Activated CD4-positive, alpha-beta T cell treated with anti-CD3 and anti-CD28 coated beads, Interleukin-2, amount 10 ng/mL, durations not matched to agents 7 days and 5 days (primary cell): ENCODE measurements at places on chromosomes 4 and X. TPM values are rescaled to one million over a fixed set of nuclear protein-coding genes. Genes with fewer than 3 reads are reported as not detected.

DNA sequence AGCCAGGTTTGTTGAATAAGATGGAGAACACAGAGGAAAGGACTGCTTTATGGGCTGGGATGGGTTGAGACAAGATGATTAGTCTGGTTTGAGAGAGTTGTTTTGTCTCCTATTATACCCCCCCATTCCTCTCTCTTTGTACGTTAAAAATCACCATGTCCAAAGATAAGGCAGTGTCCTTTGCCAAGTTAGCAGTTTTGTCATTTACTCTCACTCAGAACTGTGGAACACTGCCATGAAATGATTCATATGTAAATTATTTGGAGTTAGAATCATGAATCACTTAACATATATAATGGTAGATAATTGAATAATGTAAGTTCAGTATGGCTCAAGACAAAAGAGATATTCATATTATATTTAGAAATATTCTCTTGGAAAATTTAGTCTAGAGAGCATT, 151.3 kb downstream of the DCLK2 start:
- no peak overlapping the region for H3K4me3 ChIP-seq
- H3K27me3 ChIP-seq: peaks cover 12% of the 10 kb centered on the region
- no peak for DNase-seq
- H3K27ac ChIP-seq: no peak overlapping the region

- no peaks in the 10 kb centered on the region for H3K4me1 ChIP-seq
- H3K27me3 ChIP-seq: peaks cover 47% of the 10 kb centered on the region
- no peak for DNase-seq
Observed at GRCh38 chr4:6224735-6225134, 24.4 kb upstream of the JAKMIP1 start.

- H3K27me3 ChIP-seq: peaks cover 5% of the 10 kb centered on the region
- no peak for DNase-seq
- H3K4me1 ChIP-seq: no peaks in the 10 kb centered on the region
- no peak overlapping the region for H3K4me3 ChIP-seq
- H3K27ac ChIP-seq: no peak overlapping the region
- no peaks in the 10 kb centered on the region for H3K36me3 ChIP-seq
Observed at GRCh38 chrX:3717742-3718420, 4.4 kb upstream of the PRKX start.

GRCh38 chrX:16862829-16863228, 7.3 kb downstream of the RBBP7 start:
- no peaks in the 10 kb centered on the region for H3K27me3 ChIP-seq
- H3K36me3 ChIP-seq: peaks cover 29% of the 10 kb centered on the region
- H3K27ac ChIP-seq: no peak overlapping the region
- DNase-seq: no peak
- no peak overlapping the region for H3K4me3 ChIP-seq

DNA sequence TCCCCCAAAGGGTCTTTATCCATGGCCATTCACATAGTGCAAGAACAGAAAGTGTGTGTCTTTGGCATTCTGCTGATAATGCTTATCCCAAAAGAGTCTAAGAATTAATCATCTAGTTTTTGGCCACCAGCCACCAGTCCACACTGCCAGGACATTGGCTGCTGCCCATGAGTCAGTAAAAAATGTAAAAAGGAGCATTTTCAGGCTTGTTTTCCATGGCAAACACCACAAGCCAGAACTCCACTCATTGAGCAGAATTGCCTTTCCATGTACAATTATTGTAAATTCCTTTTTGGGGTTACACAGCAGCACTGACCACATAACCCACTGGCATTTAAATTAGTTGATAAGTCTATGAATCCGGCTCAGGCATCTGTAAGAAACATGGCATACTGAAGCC, 89.2 kb upstream of the PRDX4 start:
- no peak for DNase-seq
- H3K4me1 ChIP-seq: no peaks in the 10 kb centered on the region
- H3K36me3 ChIP-seq: no peaks in the 10 kb centered on the region
- H3K27me3 ChIP-seq: peaks cover 2% of the 10 kb centered on the region

Gene PCDH11X
- not detected for total RNA-seq

GRCh38 chr4:59553721-59554091, 1646.4 kb upstream of the ADGRL3 start:
- no peak overlapping the region for H3K27ac ChIP-seq
- H3K4me3 ChIP-seq: no peak overlapping the region
- peaks cover 7% of the 10 kb centered on the region for H3K4me1 ChIP-seq

Gene BOD1L1
- 37.7 TPM for total RNA-seq

GRCh38 chrX:6849716-6850414, 297.6 kb upstream of the STS start:
- H3K27me3 ChIP-seq: no peaks in the 10 kb centered on the region
- no peak overlapping the region for H3K27ac ChIP-seq
- no peaks in the 10 kb centered on the region for H3K4me1 ChIP-seq
- no peaks in the 10 kb centered on the region for H3K36me3 ChIP-seq

DNA sequence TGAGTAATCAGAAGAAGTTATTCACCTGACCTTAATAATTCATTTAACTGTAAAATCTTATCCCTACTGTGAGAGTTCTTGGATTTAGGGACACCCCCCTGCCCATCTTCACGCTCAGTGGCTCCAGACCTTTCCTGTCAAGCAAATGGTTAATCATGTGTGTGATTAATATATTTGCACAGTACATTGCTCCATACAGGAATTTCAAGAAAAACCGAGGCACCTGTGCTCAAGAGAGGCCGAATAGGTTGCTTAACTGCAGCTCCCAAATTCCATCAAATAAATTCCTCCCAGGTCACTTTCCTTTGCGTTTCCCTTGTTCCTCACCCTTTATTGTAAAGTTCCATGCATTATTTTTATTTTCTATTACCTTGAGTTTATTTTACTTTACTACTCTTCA, 119.5 kb downstream of the STOX2 start:
- H3K36me3 ChIP-seq: no peaks in the 10 kb centered on the region
- peaks cover 22% of the 10 kb centered on the region for H3K27me3 ChIP-seq
- DNase-seq: no peak
- H3K27ac ChIP-seq: no peak overlapping the region

GRCh38 chr4:103802766-103803165, 83.0 kb upstream of the TACR3 start:
- H3K4me3 ChIP-seq: no peak overlapping the region
- H3K27ac ChIP-seq: no peak overlapping the region
- no peaks in the 10 kb centered on the region for H3K36me3 ChIP-seq

Gene SPIN3
- total RNA-seq: 10.1 TPM

DNA sequence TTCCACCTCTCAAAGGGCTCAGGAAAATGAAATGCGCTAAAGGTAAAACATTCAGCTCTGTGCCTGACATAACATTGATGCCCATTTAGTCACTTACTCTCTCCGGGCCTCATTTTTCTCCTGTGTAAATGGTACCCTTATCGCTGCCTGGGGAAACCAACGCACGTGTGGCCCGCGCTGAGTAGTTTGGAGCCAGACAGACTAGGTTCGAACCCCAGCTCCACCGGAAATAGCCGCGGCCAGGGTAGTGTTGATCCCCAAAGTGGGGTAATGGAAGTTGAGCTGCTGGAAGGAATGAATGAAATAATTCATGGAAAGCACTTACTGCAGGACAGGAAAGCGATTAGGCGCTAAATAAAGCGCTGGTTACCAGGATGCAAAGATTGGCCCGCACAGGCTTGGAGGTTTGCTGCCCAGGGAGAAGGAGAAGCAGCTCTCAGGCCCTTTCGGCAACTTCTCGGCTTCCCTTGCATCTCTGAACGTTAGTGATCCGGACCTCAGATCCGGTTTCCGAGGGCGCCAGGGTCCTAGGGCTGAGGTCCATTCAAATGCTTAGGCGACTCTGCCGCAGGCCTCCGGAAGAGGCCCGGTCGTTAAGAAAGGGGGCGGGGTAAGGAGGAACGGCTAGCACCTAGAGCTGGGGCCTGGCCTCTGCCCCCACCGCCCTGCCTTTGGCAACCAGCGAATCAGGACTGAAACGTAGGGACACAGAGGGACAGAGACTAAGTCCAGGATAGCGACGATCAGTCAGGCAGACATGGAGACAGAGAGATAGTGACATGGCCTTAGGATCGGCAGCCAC, 13.3 kb downstream of the NKX3-2 start:
- no peak overlapping the region for H3K27ac ChIP-seq
- H3K36me3 ChIP-seq: peaks cover 9% of the 10 kb centered on the region
- H3K27me3 ChIP-seq: peaks cover 91% of the 10 kb centered on the region
- H3K4me1 ChIP-seq: peaks cover 15% of the 10 kb centered on the region
- H3K4me3 ChIP-seq: no peak overlapping the region

DNA sequence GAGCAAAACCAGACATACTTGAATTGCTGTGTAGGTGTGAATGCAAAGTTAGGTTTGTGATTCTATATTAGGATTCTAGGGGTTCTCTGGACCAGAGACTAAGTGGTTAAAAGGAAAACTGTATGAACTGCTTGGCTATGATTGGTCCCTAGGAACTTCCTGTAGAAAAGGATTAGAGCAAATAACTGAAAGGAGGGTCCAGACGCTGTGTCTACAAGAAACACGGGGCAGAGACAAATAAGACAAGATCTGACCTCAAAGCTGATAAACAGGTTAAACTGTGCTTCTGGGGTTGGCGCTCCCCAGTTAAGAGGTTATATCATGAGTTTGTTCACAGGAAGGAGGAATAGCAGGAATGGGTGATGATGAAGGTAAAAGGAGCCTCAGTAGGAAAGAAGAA, 183.6 kb downstream of the MGST2 start:
- peaks cover 1% of the 10 kb centered on the region for H3K36me3 ChIP-seq
- H3K4me1 ChIP-seq: no peaks in the 10 kb centered on the region
- DNase-seq: no peak
- H3K27ac ChIP-seq: no peak overlapping the region

Gene CLNK
- total RNA-seq: not detected

GRCh38 chrX:129958083-129958465, 24.4 kb upstream of the BCORL1 start:
- DNase-seq: no peak
- no peak overlapping the region for H3K27ac ChIP-seq
- no peaks in the 10 kb centered on the region for H3K36me3 ChIP-seq
- H3K4me1 ChIP-seq: peaks cover 39% of the 10 kb centered on the region

Gene GEMIN8
- 17.4 TPM for total RNA-seq

Gene EVC2
- total RNA-seq: 0.72 TPM
